ENCODE measurements at places on chromosomes 1 and 21.

DNA sequence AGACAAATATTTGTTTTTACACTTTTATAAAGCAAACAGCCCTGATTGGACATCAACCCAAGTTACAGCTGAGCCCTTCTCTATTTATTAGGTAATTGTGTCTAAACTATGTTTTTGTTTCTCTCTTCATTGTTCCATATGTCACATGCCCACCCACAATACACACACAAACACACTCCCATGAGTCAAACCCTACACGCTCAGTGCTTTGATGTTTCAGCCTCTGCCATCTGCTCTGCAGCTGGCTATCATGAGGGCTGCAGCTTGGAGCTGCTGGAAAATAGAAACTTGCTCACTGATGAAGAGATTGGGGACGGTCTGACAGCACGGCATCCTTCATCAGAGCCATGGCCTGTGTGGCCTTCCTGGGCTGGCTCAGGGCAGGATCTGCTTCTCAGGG, 41.7 kb downstream of the PSMG1 start:
- DNase-seq: peak; percentile 75

DNA sequence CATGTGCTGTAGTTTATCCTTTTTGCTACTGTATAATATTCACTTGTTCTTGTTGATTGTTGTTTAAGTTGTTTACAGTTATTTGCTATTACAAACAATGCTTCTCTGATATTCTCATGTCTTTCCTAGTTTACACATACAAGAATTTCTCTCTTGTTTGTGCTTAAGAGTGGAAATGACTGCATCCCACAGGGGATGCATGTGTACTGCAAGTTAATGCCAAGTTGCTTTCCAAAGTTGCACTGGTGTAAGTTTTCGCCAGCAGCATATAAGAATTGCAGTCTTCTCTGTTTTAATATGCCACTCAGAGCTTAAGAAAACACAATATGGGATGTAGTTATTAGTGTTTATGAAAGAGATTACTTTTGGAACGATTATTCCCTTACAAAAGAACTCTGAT, 97.7 kb downstream of the NEK7 start:
- DNase-seq: no peak

- DNase-seq: no peak
These were observed 71.6 kb downstream of the DNTTIP2 start for GRCh38 chr1:93807311-93807930.

GRCh38 chr1:59409549-59409948, 112.7 kb downstream of the FGGY start:
- no peak for DNase-seq

DNA sequence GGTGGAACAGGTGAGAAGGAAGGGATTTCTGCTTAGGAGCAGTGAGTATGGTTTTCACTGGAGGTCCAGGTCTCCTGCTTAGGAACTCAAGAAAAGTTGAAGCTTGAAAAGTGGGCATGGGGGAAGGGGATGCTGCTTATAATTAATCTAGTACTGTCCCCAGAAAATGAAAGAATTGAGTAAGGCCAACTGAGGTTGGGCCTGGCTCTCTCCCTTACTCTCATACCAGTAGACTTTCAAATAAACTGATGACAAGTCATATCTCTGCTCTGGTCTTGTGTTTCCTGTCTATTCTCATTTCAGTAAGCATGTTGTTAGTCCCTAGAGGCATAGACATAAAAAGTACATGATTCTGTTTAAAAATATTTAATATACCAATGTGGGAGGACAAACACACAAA, 26.4 kb downstream of the CD48 start:
- no peak for DNase-seq

DNA sequence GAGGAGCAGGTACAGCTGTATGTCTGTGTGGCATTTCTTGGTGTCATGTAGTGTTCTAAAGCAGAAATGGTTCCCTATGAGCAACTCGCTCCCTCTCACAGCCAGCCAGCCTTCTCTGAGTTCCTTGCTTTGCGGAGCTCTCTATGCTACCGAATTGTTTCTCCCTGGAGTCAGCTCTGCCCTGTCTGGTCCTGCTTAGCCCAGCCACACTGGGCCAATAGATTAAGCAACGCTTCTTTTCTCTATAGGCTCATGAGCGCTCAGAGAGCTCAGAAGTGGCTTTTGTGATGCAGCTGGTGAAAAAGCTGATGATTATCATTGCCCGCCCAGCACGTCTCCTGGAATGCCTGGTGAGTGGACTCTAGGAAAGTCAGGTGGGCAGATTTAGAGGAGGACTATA, 113.1 kb downstream of the PIK3R3 start:
- no peak for DNase-seq

DNA sequence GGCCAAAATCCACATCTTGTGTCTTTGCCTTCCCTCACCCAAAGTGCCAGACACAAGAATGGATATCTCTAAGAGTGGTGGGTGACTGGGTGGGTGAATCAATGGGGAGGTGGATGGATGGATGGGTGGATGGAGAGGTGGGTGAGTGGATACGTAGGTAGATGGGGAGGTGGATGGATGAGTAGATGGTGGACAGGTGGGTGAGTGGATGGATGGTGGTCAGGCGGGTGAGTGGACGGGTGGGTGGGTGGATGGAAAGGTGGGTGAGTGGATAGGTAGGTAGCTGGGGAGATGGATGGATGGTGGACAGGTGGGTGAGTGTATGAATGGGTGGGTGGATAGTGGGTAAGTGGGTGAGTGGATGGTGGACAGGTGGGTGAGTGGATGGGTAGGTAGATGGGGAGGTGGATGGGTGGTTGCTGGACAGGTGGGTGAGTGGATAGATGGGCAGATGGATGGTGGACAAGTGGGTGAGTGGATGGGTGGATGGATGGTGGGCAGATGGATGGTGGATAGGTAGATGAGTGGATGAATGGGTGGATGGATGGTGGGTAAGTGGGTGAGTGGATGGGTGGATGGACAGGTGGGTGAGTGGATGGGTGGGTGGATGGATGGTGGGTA, 34.2 kb downstream of the SLC19A1 start:
- DNase-seq: no peak

DNA sequence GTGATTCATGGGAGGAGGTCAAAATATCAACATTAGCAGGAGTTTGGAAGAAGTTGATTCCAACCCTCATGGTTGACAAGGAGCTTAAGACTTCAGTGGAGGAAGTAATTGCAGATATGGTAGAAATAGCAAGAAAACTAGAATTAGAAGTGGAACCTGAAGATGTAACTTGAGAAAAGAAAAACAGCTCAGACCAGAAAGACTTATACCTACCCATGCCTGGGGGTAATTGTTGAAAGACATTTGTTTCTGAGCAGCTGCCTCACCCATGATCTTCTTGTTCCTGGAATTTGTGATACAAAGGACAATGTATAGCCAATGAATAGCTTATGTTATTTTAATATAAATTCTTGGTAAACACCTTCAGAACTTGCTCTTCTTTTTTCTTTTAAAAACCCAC, 128.6 kb downstream of the LRIG2 start:
- DNase-seq: no peak

DNA sequence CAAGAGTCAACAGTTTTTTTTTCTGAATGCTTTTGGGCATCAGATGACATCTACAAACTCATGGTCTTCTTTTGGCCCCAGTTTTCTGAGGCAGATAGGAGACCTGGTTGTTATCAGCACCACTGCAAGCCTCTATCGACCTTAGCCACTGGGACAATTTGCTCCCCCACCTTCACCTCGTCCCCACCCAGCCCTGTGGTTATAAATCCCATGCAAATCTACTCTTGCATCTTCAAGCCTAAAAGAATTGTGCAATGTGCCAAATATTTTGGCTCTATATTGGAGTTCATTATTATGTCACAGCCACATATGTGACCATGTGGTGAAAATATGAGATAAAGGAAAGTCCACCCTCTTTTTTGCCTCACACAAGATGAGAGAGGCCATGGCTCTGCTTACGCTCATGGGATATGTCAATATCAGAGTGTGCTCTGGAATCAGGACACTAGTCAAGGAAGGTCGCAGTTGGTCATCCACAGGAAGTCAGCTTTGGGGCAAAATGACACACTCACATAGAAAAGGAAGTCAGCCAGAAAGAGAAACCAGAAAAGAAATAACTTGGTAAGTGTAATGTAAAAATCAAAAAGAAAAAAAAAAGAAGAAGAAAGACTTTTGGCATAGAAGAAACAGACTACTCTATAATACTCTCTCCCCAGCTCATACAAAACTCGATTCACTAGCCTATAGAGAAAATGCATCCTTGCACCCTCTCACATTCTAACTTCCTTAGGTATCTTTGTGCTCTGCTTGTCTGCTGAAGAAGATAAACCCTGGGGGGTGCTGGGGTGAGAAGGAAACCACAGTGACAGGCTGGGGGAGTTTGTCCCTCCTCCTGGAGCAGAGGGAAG, 21.2 kb downstream of the SLC30A10 start:
- DNase-seq: no peak

GRCh38 chr1:229238674-229239415, 32.1 kb upstream of the RAB4A start:
- DNase-seq: no peak

DNA sequence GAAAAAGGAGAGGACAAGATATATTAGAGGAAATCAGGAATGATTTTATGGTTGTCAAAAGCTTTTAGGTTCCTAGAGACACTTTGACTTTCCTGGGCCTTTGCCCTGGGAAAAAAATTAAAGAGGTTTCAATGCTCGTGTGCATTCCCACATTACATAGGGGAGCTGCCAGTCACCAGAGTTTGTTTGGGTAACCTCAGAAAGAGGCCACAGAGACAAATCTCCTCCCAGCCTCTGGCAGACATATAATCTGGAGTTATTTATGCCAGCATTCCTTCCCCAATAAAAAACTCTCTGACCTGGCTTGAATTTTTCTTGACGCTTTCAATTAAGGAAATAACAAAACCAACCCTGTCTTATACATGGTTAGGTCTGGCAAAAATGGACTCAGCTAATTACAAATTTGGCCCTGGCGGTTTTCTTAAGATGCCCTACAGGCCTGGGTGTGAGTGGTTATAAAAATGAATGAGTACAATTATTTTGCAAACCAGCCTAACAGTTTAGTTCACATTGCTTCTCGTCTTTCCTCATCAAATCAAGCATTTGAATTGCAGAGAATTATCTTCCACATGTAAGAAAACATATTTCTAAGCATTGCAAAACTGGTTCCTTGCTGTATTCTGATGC, 63.7 kb downstream of the WLS start:
- no peak for DNase-seq

Data from SJSA1 (cell line).